Stimulated activated CD4-positive, alpha-beta T cell treated with anti-CD3 and anti-CD28 coated beads, Interleukin-1b, Interleukin-23, amount 100 ng/mL, for 1 hour (primary cell): ENCODE measurements at places on chromosomes 4 and X.

DNA sequence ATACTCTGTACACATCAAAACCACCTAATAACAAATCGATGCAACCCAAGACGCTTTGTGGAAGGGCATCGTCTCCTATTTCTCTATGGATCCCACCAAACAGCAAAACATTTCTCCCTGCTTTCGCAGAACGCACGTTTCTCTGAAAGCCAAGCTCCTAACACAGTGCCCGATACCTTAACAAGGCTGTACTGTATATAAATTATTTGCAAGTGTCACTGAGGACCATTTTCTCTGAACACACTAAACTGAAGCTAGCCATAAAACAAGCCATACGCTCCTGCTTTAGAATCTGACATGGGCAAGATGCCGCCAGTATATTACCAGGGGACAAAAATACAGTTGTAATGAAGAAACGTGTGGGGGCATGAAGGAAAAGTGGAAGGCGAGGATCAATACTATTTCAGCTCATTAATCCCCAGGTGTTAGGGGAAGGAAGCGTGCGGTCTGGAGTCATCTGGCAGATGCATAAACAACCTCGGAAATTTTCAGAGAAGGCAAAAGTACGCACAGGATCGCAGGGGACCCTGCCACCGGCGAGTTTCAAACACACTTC is 703 bp downstream of the KCNIP4 start:
- DNase-seq: no peak

- no peak for DNase-seq
Measured at GRCh38 chr4:53804719-53805118, 213.4 kb upstream of the LNX1 start.

DNA sequence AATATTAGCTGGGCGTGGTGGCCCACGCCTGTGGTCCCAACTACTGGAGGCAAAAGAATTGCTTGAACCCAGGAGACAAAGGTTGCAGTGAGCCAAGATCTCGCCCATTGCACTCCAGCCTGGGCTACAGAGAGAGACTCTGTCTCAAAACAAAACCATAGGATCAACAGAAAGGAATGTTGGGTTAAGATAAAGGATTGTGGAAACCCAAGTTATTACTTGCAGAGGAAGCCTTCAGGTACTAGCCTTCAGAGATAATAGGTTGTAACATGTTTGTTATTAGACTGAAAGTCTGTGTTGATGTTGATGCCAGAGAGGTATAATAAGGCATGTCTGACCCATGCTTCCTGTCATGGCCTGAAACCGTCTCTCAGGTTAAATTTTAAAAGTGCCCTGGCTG is 16.9 kb downstream of the SSX5 start:
- DNase-seq: no peak

DNA sequence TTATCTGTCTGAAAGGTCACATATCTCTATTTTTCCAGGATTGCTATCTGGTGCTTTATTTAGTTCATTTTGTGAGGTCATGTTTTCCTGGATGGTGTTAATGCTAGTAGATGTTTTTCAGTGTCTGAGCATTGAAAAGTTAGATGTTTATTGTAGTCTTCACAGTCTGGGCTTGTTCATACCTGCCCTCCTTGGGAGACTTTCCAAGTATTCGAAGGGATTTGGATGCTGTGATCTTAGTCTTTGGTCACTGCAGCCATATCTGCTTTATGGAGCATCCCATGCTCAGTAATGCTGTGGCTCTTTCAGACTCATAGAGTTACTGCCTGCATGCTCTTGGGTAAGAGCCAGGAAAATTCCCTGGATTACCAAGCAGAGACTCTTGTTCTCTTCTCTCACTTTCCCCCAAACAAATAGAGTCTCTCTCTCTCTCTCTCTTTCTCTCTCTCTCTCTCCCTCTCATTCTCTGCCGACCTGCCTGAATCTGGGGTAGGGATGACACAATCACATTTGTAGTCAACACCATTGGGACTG is 130.0 kb downstream of the AR start:
- no peak for DNase-seq

- no peak for DNase-seq
Measured at GRCh38 chr4:98720871-98721480, 62.6 kb upstream of the TSPAN5 start.

GRCh38 chrX:137194164-137194563 is 160.4 kb upstream of the GPR101 start:
- no peak for DNase-seq

DNA sequence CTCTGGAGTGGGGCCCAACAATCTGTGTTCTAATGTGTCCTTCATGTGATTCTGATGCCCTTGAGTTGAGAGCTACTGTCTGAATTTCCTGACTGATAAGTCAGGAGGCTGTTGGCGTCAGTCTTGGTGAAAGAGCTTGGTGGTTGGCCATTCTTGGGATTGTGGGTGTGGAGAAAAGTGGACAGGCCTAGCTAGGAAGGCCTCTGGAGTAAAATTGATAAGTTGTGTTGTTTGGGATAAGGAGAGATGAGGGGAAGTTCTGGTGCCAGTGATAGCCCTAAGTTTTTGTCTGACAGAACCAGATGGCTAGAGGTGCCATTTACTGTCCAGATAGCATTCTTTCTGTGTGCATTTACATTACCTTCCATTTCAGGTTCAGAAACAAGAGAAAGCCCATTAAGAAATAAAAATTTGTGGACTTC is 11.7 kb downstream of the NSD2 start:
- DNase-seq: no peak

- no peak for DNase-seq
Measured at GRCh38 chr4:139789096-139789654, 123.6 kb downstream of the MGST2 start.

- no peak for DNase-seq
Measured at GRCh38 chr4:5955201-5955821, 62.4 kb upstream of the CRMP1 start.

- no peak for DNase-seq
Measured at GRCh38 chrX:134622056-134622812, 36.0 kb downstream of the PLAC1 start.

- DNase-seq: no peak
Measured at GRCh38 chr4:38330321-38330720, 333.7 kb upstream of the KLF3 start.

GRCh38 chrX:30653415-30654131 is at the start of gene GK:
GK (plus strand) TSS chrX:30653423; CDS start chrX:30653538, 115 bp downstream.
- DNase-seq: no peak

DNA sequence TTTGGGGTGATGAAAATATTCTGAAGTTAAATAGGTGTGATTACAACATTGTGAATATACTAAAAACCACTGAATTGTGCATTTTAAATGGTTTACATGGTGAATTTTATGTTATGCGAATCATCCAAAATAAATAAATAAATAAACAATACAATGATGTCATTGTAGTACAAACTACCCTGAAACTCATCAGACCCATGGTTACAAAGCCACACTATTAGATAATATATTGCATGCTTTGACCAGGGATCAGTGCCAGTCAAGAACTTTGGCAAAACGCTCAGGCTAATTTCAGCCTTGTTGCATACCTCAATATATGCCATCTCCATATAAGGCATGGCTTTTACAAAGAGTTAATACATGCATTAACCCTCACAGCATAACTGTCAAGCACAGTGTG is 45.5 kb upstream of the XIAP start:
- no peak for DNase-seq

DNA sequence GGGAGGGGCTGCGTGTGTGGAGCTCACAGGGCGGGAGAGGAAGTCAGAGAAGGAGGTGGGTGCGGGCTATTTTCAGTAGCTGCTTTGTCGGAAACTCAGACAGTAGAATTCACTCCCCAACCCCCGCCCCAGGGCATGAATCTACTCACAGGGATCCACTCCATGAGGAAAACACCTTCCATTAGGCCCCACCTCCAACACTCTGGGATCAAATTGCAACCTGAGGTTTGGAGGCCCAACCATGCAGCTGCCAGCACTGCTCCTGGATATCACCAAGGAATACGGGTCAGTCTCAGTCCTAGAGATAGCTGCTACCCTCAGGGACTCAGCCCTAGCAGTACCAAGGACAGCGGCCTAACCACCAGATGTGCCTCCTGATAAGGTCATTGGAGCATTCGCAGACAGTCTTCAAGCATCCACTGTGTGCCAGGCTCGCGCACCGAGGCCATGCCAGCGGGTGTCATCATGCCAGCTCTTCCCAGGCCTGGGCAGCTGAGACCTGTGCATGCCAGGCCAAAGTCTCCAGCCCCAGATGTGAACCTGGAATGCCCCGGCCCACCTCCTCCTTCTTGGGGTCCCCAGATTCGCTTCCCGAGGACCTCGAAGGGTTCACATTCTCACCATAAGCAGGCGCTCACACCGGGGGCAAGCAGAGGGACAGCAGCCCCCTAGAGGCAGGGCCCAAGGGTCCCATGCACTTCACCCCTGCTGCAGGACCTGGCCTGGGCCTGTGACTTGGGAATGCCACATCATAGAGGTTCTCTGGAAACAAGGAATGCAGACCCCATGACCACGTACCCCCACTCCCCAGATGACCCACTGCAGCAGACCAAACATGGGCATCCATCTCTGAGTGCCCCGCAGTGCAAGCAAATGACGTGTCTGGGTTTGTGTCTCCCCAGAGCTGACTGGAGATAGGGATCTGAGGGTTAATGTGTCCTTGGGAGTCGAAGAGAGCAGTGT is 102.3 kb downstream of the ADRA2C start:
- no peak for DNase-seq

- DNase-seq: no peak
Measured at GRCh38 chrX:24799565-24799964, 105.8 kb downstream of the POLA1 start.

GRCh38 chrX:46354481-46354880 is 190.7 kb downstream of the ZNF674 start:
- DNase-seq: no peak
